Astrocyte (in vitro differentiated cells and primary cell): ENCODE measurements at places on chromosomes 4 and X. TPM values are rescaled to one million over a fixed set of nuclear protein-coding genes. Genes with fewer than 3 reads are reported as not detected.
A peak's percentile ranks its signal among the peaks of the same experiment; 100 is the strongest.

Gene ZDHHC15
- total RNA-seq, result 0.77 and 0.89 TPM in 2 replicates

Gene GABRB1
- total RNA-seq, result not detected in 2 replicates

Gene BRS3
- not detected in 2 replicates for total RNA-seq

Gene TRIM75
- not detected in 2 replicates for total RNA-seq

Gene GSX2
- total RNA-seq, result 1.1 and 1.7 TPM in 2 replicates

Gene RIPPLY1
- total RNA-seq, result not detected in 2 replicates

DNA sequence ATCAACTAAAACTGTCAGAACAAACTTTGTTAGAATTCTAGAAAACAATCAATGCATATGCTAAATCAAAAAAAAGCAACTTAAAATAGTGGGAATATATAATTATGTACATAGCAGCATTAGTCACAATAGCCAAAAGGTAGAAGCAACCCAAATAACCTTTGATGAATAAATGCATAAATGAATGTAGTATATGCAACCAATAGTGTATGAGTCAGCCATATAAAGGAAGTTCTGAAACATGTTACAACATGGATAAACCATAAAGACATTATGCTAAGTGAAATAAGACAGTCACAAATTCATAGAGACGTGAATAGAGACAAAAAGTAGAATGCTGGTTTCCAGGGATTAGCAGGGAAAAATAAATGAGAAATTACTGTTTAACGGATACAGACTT, 762.8 kb upstream of the INTU start:
- H3K4me3 ChIP-seq, result no peak overlapping the region
- no peak for DNase-seq
- H3K36me3 ChIP-seq, result no peaks in the 10 kb centered on the region
- no peaks in the 10 kb centered on the region for H3K4me1 ChIP-seq
- H3K27me3 ChIP-seq, result no peaks in the 10 kb centered on the region
- H3K27ac ChIP-seq, result no peak overlapping the region

DNA sequence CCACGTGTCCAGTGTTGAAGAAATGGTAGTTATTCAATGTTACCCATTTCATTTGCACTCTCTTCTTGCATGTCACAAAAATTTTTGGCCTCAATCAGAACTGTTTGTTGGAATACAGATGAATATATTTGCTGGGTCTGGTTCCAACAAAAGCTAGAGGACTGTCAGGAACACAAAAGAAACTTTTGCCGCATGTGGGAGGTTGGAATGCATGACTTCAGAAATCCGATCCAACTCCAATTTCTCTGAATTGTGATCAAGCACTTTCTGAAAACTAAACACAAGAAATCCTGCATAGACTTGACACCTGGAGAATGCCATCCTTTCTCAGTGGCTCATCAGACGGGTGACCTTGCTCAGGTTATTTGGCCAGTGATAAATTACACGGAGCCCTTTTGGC, 15.4 kb downstream of the SETD7 start:
- no peak overlapping the region for H3K4me3 ChIP-seq
- peaks cover 2% of the 10 kb centered on the region for H3K36me3 ChIP-seq
- peak overlapping the region; percentile 30 for H3K27ac ChIP-seq
- H3K27me3 ChIP-seq, result no peaks in the 10 kb centered on the region
- DNase-seq, result peak; percentile 70
- peaks cover 7% of the 10 kb centered on the region for H3K4me1 ChIP-seq

- H3K27ac ChIP-seq, result no peak overlapping the region
- H3K4me1 ChIP-seq, result peaks cover 30% of the 10 kb centered on the region
- no peaks in the 10 kb centered on the region for H3K36me3 ChIP-seq
- peak; percentile 76 for DNase-seq
- H3K4me3 ChIP-seq, result no peak overlapping the region
- H3K27me3 ChIP-seq, result no peaks in the 10 kb centered on the region
These were observed 19.4 kb downstream of the SPRY1 start for GRCh38 chr4:123415977-123416376.

GRCh38 chr4:83701041-83701440, 165.1 kb downstream of the GPAT3 start:
- H3K4me3 ChIP-seq, result no peak overlapping the region
- no peaks in the 10 kb centered on the region for H3K27me3 ChIP-seq
- no peak overlapping the region for H3K27ac ChIP-seq
- no peak for DNase-seq

GRCh38 chr4:76548704-76549103, 113.7 kb downstream of the SHROOM3 start:
- peaks cover 33% of the 10 kb centered on the region for H3K4me1 ChIP-seq
- H3K27me3 ChIP-seq, result no peaks in the 10 kb centered on the region
- H3K36me3 ChIP-seq, result no peaks in the 10 kb centered on the region
- no peak for DNase-seq
- H3K27ac ChIP-seq, result no peak overlapping the region

GRCh38 chr4:622071-622995, 3.0 kb upstream of the PDE6B start:
- H3K36me3 ChIP-seq, result no peaks in the 10 kb centered on the region
- H3K27ac ChIP-seq, result no peak overlapping the region
- no peak overlapping the region for H3K4me3 ChIP-seq
- DNase-seq, result no peak

DNA sequence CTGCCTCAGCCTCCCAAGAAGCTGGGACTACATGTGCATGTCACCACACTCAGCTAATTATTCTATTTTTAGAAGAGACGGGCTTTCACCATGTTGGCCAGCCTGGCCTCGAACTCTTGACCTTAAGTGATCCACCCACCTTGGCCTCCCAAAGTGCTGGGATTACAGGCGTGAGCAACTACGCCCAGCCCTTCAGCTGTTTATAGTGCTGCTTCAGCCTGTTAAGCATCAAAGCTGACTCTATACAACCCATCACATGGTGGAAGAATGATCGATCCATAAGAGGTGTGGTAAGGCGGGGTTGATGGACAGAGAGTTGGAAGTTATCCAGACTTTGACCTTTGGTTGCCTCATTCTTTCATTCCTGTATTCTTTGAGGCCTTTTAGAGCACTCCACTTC, 56.2 kb upstream of the RAPGEF2 start:
- DNase-seq, result no peak
- H3K4me1 ChIP-seq, result peaks cover 11% of the 10 kb centered on the region
- no peaks in the 10 kb centered on the region for H3K27me3 ChIP-seq
- no peak overlapping the region for H3K27ac ChIP-seq
- H3K36me3 ChIP-seq, result no peaks in the 10 kb centered on the region

DNA sequence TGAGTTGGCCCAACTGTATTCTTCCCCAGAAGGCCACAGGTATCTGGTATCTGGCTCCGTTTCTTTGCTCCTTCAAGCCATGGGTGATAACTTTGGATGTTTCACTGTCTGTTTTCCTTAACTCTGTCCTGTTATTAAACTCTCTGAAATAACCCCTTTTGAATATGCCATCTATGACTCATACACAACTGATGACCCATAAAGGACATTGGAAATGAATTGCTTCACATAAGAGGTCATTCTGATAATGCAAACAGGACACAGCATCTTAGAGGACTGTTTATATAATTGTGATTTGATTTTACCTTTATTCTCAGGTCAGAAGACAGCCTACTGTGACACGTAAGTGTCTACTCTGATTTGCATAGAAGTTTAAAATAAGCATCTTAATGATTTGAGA, 227.7 kb downstream of the VEGFC start:
- H3K36me3 ChIP-seq, result no peaks in the 10 kb centered on the region
- H3K4me1 ChIP-seq, result no peaks in the 10 kb centered on the region
- DNase-seq, result peak; percentile 16
- no peak overlapping the region for H3K4me3 ChIP-seq

GRCh38 chrX:153778181-153778580, 2.7 kb upstream of the SRPK3 start:
- no peaks in the 10 kb centered on the region for H3K4me1 ChIP-seq
- DNase-seq, result no peak
- no peaks in the 10 kb centered on the region for H3K36me3 ChIP-seq
- H3K27me3 ChIP-seq, result no peaks in the 10 kb centered on the region
- no peak overlapping the region for H3K27ac ChIP-seq

DNA sequence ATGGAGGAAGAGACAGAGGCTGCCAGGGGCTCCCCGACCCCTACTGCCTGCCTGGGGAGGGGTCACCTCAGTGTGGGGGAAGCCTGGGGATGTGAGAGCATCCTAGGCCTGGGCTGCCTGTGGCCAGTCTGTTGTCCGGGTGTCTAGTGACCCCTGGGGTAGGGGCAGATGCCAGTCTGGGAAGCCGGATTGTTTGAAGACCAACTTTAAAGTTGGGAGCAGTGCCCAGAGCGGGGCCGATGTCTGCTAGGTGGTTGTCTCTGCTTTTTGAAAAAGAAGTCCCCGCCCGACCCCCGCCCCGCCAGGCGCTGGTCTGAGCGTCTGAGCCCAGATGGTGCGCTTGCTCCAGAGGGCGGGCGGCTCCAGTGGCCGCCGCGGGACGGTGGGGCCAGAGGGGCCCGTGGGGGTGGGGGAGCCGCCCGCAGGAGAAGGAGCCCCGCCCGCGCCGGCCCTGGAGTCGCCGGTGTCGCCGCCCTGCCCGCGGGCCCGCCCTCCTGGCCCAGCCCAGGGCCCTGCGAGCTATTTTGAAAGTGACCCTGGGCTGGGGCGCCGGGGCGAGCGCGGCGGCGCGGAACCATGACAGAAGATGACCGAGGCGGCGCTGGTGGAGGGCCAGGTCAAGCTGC, at the start of gene DOK7:
Gene DOK7, plus strand, starts transcription at position 517 of the 626 bp plus-strand sequence. Its CDS starts 70 bp downstream, at position 587.
- H3K27ac ChIP-seq, result no peak within 1 kb of the TSS
- DNase-seq, result no peak
- H3K4me3 ChIP-seq, result no peak within 1 kb of the TSS
- peaks cover 15% of the 10 kb centered on the region for H3K27me3 ChIP-seq
- H3K36me3 ChIP-seq, result no peaks in the 10 kb centered on the region

DNA sequence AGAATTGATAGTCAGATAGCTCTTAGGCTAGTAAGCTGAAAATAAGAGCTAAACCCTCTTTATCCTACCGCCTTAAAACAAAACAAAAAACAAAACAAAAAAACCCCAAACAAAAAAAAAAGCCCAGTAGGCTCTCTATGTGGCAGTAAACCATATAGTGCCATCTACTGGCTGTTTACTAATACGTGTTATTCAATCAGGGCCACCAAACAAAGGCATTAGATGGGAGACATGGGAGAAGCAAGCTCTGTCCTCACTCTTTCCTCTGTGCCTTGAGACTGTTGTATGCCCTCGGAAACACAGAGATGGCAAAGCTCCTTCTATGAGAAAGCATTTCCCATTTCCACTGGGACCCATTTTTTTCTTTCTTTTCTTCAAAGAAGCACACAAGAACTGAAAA, 148.8 kb upstream of the MID1 start:
- H3K36me3 ChIP-seq, result no peaks in the 10 kb centered on the region
- no peaks in the 10 kb centered on the region for H3K27me3 ChIP-seq
- peak overlapping the region; percentile 41 for H3K27ac ChIP-seq
- H3K4me1 ChIP-seq, result peaks cover 8% of the 10 kb centered on the region

- H3K27ac ChIP-seq, result no peak overlapping the region
- H3K4me3 ChIP-seq, result no peak overlapping the region
- H3K27me3 ChIP-seq, result no peaks in the 10 kb centered on the region
- no peaks in the 10 kb centered on the region for H3K36me3 ChIP-seq
- no peak for DNase-seq
- no peaks in the 10 kb centered on the region for H3K4me1 ChIP-seq
These were observed 48.3 kb upstream of the C4orf54 start for GRCh38 chr4:99705891-99706290.

DNA sequence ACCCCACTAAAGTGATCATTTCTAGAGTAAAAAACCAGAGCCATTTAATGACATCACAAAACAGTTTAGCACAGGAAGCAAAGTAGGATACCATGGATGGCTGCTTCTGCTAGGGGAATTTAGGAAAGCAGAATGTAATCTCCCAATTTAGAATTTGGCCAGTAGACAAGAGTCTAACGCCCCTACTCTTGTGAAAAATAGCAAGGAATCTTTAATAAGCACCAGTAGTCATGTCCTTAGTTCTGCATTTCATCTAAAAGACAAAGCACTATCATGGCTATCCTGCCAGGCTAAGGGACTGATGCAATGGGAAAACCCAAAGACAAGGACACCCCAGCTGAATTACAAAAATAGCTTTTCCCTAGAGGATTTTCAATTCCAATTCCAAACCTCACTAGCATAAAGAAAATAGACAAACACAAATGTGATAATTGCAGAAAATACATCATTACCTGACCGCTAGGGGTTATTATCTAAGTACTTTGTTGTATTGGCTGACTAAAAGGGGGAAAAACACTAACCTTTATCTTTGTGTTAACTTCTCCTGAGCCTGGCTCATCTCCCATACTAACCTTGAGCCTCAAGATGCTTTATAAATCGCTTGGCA, 2.6 kb upstream of the AMMECR1 start:
- H3K4me1 ChIP-seq, result no peaks in the 10 kb centered on the region
- no peak overlapping the region for H3K27ac ChIP-seq
- no peaks in the 10 kb centered on the region for H3K36me3 ChIP-seq
- no peak for DNase-seq
- no peak overlapping the region for H3K4me3 ChIP-seq

- H3K27me3 ChIP-seq, result no peaks in the 10 kb centered on the region
- H3K4me1 ChIP-seq, result peaks cover 8% of the 10 kb centered on the region
- peak; percentile 83 for DNase-seq
- H3K36me3 ChIP-seq, result no peaks in the 10 kb centered on the region
These were observed 13.2 kb upstream of the RAB9B start for GRCh38 chrX:103845165-103845653.

DNA sequence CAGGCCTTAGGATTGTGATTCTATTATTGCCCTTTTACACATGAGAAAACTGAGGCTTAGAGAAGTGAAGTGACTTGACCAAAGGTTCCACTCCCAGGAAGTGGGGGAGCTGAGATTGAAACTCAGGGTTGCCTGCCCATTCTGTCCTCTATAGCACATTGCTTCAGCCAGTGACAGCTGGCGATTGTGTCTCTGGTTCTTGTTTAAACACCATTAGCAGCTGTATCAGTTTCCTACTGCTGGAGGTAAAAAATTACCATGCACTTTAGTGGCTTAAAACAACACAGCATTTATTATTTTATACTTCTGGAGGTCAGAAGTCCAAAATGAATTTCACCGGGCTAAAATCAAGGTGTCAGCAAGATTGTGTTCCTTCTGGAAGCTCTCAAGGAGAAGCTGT, 205.8 kb upstream of the MAMLD1 start:
- no peaks in the 10 kb centered on the region for H3K36me3 ChIP-seq
- H3K27ac ChIP-seq, result no peak overlapping the region
- peaks cover 11% of the 10 kb centered on the region for H3K4me1 ChIP-seq
- H3K4me3 ChIP-seq, result no peak overlapping the region
- no peaks in the 10 kb centered on the region for H3K27me3 ChIP-seq
- no peak for DNase-seq

DNA sequence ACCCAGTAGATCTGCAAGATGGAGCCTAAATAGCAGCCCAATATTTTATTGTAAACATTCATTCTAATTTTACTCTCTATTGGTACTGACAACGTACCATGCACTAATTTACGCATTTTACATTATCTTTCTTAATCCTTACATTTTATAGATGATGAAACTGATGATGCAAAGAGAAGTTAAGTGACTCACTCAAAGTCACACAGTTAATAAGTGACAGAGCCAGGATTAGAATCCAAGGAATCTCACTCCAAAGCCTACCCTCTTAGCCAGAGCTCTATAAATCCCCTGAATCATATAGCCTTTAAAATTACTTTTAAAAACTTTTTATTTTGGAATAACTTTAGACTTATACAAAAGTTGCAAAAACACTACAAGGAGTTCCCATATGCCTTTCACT, 37.6 kb downstream of the PHKA1 start:
- H3K27ac ChIP-seq, result no peak overlapping the region
- no peaks in the 10 kb centered on the region for H3K36me3 ChIP-seq
- H3K4me1 ChIP-seq, result no peaks in the 10 kb centered on the region
- no peaks in the 10 kb centered on the region for H3K27me3 ChIP-seq
- H3K4me3 ChIP-seq, result no peak overlapping the region

- DNase-seq, result no peak
- no peak overlapping the region for H3K27ac ChIP-seq
- no peaks in the 10 kb centered on the region for H3K27me3 ChIP-seq
- peaks cover 4% of the 10 kb centered on the region for H3K4me1 ChIP-seq
- H3K4me3 ChIP-seq, result no peak overlapping the region
These were observed 147.5 kb upstream of the ANK2 start for GRCh38 chr4:112901962-112902411.
